Skeletal muscle cell (primary cell): ENCODE measurements at places on chromosomes 6 and 20.

DNA sequence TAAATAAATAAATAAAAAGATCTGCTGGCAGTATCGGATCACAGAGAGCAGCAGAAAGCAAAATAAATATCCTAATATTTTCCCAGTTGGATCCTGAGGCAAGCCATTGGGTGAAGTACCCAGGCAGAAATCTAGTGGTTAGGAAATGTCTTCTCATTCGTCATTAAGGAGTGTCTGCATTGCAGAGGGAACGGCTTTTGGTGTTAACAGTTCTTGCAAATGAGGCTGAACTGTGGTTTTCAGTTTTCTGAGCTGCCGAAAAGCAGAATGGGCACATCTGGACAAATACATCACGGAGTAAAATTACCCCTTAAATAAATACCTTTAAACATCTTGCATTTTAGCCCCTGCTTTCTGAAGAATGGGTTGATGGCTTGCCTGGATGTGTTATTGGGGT, 82.3 kb upstream of the MPC1 start:
- DNase-seq = no peak

DNA sequence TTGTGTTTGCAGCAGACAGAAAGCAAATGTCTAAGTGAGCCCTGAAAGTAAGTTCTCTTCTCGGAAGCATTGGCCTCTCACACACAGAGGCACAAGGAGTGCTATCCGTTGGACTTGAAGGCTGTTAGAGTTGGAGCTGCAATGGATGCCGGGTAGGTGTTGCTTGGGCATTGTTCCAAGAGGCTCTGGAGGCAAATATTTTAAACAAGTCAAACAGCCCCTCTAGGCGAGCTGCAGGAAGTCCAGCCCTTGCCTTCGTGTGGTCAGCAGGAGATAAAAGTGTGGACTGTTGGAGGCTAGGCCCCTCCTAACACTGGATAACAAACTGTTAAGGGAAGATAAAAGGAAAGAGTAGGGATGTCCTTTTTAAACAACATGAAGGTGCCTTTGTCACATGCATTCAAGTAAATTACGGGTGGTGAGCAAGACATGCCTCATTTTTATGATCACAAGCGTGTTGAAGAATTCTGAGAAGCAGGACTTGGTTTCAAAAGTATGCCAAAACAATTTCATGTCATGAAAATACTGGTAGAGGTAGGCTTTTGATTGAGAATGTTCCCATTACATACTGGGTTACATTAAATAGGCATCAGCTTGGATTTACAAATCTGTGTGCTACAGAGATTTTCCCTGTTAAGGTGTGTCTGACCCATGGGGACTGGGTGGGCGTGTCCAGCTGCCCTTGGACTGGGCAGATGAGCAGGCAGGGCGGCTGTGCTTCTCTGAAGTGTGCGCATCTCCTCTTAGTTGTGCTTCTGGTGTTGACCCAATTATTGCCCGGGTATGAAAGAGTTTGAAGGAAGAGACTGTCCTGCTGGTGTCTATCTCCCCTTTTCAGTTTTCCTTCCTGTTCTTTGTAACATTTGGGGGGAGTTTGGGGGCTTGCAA, 57.5 kb downstream of the RREB1 start:
- DNase-seq = no peak

DNA sequence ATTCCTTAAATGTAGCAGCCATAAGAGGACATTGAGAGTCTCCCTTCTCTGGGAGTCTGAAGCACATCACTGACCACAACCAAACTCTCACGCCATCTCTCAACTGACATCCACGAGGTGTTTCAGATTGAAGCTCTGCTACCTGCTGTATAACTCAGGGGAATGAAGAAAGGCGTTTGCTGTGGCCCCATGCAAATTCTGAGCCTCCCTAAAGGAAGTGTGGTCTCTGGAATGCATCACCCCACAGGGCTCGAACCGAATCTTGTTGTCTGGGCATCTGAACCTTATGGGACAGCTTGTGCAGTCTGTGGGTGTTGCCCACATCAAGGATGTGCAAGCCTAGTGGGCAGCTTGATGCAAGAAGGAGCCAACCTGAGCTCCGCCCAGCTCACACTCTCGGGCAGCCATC, 10.9 kb downstream of the PMEPA1 start:
- no peak for DNase-seq

- DNase-seq = no peak
These were observed 42.1 kb downstream of the MAP3K4 start for GRCh38 chr6:161033667-161034066.

DNA sequence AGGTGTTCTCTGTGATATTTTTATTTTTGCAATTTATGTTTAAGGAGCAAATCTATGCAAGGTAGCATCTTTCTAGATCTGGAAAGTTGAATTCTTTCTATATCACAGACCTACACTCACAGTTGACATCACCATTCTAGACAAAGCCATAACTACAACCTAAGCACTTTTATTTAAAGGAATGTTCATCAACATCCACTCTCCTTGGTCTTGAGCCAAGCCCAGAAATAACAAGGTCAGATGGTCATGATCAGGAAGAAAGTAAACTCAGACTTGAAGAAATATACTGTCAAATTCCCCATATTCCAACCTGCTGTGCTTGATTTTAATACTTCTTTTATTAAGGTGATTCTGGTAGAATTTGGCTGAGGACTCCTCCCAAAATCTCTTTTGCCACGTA, 32.2 kb downstream of the MMUT start:
- no peak for DNase-seq

- DNase-seq = no peak
These were observed 119.0 kb downstream of the ADGRG6 start for GRCh38 chr6:142420802-142421201.

- DNase-seq = no peak
These were observed at the start of gene SLC35F1 for GRCh38 chr6:117906958-117907600. Gene SLC35F1 (plus strand): TSS chr6:117907264.

DNA sequence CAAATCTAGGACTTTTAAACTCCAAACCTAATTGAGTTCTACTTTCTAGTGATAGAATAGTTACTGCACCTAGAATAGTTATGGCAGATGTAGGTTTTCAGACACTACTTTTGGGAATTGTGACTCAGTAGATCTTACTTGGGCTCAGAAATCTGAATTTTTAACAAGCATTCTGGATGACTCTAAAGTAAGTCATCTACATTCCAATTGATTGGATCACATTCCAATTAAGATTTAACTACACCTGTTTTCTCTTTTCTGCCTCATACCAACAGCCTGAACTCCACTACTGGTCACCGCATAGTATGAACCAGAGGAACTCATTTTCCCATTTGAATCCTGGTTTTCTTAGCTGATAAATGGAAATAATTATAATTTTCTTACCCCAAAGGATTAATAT, 49.5 kb upstream of the TFAP2D start:
- no peak for DNase-seq

DNA sequence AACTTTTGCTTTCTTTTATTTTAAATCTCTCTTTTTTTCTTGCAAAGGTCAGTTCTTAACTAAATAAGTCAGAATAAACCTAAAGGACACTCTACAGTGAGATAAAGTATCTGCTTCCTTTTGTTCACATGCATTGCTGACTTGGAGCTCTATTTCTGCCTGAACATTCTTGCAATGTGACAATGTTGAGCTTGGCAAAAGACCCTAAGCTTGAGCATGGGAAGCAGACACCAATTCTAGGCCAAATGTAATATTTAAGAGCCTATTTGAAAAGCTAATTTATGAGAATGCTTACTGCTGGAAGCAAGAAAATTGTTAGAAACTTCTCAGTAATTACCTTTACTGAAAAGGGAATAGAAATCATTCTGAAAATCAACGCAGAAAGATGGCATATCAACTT, 556.2 kb downstream of the CBLN4 start:
- DNase-seq = no peak

DNA sequence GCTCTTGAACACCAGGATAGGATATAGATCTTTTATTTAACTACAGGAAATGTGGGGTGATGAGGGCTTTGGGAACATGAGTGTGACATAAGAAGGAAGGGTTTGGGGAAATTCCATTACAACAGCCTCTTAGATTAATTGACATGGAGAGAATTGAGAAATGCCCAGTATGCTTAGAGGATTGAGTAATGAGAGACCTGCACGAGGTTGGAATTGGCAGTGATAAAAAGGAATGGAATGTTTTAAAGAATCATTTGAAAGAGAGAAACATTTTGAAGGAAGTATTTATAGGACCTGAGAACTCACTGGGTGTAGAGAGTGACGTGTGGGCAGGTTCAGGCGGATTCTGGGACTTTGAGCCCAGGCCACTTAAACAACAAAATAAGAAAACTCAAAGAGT, 227.0 kb downstream of the BMP2 start:
- peak; percentile 18 for DNase-seq

GRCh38 chr6:70353448-70353847, 50.6 kb upstream of the COL9A1 start:
- DNase-seq = no peak

DNA sequence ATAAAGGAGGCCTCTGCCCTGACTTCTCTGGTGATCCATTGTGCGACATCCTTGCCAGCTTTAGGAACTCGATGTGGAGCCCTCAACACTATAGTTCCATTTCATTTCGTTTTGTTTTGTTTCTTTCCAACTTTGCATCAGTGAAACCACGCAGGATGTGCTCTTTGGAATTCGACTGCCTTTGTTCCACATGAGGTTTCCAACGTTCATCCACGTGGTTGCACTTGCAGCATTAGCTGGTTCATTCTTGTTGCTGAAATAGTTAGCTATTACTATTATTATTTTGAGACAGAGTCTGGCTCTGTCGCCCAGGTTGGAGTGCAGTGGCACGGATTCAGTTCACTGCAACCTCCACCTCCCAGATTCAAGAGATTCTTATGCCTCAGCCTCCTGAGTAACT, 61.3 kb upstream of the ZNFX1 start:
- no peak for DNase-seq

DNA sequence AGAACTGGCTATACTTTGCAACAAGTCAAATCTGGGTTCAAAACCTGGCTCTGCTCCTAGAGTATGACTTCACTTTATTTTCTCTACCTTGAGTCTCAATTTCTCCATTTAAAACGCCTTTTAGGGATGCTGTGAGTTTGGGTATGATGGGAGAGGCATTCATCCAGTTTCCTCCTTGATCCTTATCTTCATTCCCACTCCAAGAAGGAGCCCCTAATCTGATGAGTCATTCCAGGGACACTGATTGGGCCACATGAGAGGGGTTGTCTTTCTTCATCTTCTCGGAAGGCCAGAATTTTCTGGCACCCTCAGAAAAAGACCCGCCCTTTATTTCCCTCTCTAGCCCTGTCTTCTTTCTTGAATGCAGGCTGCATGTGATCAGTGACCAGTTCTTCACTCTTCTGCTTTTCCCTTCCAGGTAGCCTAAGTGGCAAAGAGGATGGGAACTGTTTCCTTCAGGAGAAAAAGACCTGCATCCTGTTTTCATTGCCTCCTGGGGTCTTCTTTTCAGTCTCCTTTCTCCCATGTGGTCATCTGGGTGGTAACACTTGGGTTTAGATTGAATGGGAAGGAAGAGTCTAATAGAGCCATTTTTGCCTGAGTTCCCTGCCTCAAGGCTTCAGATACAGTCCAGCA, 32.1 kb upstream of the PNRC1 start:
- DNase-seq = no peak

DNA sequence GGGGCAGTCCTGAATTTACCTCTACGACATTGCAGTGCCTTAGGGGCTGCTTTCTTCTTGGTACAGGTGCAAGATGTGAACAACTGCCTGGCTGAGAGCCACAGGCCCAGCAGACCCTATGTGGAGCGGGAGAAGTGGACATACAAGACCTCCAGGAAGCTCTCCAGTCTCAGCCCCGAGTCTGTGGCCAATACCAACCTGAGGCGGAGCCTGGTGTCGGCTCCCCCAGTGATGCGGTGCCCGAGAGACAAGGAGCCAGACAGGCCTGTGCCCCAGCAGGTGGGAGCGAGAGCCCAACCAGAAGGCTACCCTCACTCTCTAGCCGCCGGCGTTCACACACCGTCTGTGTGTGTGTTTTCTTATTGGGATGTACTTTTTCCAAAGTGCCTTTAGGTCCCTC, 59.6 kb downstream of the EFCAB8 start:
- DNase-seq = no peak

DNA sequence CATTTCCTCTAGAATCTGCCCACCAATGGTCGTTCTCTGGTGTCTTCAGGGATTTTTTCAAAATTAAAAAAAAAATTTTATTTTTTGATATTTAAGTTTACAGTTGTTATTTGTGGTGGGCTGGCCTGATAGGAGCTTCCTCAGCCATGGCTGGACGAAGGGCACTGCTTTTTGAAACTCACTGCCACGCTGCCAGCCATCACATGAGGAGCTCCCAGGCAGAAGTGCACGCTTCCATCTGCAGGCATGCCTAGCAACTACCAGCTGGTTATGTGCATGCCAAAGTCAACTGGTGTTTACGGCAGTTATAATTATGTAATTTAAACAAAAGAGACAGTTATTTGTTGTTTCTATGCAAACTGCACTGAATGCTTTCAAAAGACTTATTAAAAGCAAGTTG, 105.1 kb downstream of the IRF4 start:
- DNase-seq = no peak

GRCh38 chr6:156617376-156617775, 159.8 kb upstream of the ARID1B start:
- no peak for DNase-seq

- peak; percentile 90 for DNase-seq
These were observed at the start of gene DSN1 for GRCh38 chr20:36773597-36774390. Gene DSN1 (minus strand): TSS chr20:36773763. CDS start chr20:36771458, 2,305 bp downstream.

- no peak for DNase-seq
These were observed 142.7 kb downstream of the F13A1 start for GRCh38 chr6:6177754-6178153.

GRCh38 chr20:6212903-6213302, 90.1 kb upstream of the FERMT1 start:
- DNase-seq = no peak

GRCh38 chr20:50496773-50497385, 13.3 kb upstream of the PTPN1 start:
- DNase-seq = no peak

GRCh38 chr20:63167026-63167917, 48.7 kb downstream of the YTHDF1 start:
- DNase-seq = no peak

DNA sequence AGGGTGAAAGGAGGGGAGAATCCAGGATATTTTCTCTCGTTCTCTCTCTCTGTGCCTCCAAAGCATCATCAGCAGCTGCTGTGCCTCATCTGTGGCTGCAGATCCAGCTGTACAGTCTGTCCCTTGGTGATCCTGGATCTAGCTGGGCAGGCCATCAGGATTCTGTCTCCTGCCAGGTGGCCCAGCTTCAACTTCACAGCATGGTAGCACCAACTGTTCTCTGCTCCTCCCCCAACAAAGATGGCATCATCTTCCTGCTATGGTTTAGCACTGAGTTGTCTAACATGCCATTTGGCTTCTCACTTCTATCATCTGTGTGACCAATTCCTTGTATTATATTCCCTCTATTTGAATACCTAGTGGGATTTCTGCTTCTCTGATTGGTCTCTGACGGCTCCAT, 28.6 kb upstream of the ARFGEF2 start:
- peak; percentile 14 for DNase-seq
